ENCODE measurements at places on chromosomes 12 and 14.

- DNase-seq = no peak
Measured at GRCh38 chr12:69046920-69047319, 113.9 kb upstream of the CPM start.

GRCh38 chr12:100249941-100250340, 16.9 kb downstream of the DEPDC4 start:
- DNase-seq = no peak

- no peak for DNase-seq
Measured at GRCh38 chr14:73266317-73266716, 29.0 kb downstream of the PAPLN start.

DNA sequence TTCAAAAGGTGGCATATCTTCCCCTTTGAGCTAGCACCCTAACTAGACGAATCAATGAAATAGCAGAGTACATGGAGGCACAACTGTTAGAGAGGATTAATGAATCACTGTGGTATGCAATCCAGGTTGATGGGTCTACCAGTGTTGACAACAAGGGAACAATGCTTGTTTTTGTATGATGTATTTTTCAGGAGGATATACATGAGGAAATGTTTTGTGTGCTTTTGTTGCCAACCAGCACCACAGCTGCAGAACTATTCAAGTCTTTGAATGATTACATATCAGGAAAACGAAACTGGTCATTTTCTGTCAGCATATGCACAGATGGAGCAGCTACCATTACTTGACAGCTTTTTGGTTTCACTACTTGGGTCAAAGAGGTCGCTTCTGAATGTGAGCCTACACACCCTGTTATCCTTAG, 142.6 kb downstream of the GPHN start:
- DNase-seq = no peak

GRCh38 chr14:72962829-72963312, 36.6 kb downstream of the DCAF4 start:
- no peak for DNase-seq

GRCh38 chr12:15364221-15365160, 42.2 kb downstream of the PTPRO start:
- DNase-seq = no peak

GRCh38 chr12:79563021-79563740, 127.6 kb downstream of the PAWR start:
- DNase-seq = no peak

DNA sequence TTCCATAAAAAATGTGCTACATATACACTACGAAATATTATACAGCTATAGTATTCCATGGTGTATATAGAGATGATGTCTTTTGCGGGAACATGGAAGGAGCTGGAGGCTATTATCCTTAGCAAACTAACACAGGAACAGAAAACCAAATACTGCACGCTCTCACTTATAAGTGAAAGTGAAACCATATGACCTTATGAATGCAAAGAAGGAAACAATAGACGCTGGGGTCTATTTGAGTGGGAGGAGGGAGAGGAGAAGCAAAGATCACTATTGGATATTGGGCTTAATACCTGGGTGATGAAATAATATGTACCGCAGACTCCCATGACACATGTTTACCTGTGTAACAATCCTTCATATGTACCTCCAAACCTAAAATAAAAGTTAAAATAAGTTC, 142.8 kb downstream of the LRFN5 start:
- no peak for DNase-seq

DNA sequence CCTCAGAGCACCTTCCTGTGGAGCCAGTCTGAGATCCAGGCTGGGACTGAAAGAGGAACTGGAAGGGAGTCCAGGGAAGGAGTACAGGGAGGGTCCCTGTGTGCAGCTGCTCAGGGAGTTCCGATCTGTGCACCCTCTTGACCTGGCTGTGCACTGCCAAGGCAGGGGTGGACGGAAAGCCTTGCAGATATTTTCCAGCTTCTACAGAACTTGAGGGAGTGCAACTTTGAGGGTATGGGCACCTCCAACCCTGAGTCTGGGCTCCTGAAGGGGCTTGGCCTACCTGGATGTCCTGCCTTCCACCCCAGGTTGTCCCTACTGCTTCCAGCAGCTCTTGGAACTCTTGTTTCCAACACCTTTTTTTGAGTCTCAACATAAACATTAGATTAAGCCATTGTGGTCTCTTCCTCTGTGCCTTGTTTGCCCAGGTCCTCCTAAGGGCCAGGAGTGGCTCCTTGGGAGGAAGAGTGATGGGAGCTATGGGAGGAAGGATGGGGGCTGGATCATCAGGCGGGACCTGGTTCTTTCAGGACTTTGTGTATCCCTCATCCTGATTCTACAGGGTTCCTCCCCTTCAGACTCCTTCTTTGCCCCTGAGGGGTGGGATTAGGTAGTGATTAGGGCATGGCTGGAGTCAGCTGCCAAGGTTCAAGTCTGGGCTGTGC, 3.5 kb downstream of the KRT7 start:
- no peak for DNase-seq

- no peak for DNase-seq
Measured at GRCh38 chr12:54032627-54033100, at the start of gene HOXC5. Gene HOXC5 (plus strand): TSS chr12:54033050. CDS start chr12:54033123, 73 bp downstream.

DNA sequence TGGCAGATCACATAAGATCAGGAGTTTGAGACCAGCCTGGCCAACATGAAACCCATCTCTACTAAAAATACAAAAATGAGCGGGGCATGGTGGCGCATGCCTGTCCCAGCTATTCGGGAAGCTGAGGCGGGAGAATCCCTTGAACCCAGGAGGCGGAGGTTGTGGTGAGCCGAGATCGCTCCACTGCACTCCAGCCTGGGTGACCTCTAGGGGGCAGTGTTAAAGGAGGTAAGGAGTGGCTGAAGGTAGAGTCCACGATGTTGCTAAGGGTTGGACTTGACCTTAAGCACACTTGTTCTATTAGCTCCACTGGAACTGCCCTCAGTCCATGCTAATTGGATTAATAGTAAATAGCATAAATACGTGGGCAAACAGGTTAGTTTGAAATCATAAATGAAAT, 62.4 kb upstream of the PSMC1 start:
- no peak for DNase-seq

DNA sequence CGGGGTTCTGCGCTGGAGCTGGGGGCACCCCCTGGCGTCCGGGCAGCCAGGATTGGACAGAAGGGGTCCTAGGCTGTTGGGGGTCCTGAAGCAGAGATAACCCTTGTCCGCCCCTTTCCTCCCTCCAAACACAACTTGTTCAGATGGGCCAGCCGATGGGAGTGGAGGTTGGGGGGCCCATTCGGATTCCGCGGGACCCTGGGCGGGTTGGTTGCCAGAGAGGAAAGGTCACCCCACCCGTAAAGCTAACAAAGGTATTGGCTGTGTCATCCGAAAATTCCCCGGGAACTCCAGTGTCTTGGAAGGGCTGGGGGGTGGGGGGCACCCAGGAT, 1.3 kb downstream of the FAM222A start:
- no peak for DNase-seq

DNA sequence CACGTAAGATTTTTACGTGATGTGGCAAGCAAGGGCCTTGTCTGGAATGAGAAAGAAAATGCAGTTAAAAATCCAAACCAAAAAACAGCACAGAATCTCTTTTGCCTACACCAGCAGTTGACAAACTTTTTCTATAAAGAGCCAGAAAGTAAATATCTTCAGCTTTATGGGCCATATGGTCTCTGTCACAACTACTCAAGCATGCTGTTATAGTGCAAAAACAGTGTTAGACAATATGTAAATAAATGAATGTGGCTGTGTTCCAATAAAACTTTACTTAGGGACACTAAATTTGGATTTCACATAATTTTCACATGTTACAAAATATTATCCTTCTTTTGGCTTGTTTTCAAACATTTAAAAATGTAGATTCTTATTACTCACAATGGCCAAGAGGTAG, 6.2 kb upstream of the ELK3 start:
- no peak for DNase-seq

- no peak for DNase-seq
Measured at GRCh38 chr14:22448035-22448904, 140.8 kb downstream of the DAD1 start.

DNA sequence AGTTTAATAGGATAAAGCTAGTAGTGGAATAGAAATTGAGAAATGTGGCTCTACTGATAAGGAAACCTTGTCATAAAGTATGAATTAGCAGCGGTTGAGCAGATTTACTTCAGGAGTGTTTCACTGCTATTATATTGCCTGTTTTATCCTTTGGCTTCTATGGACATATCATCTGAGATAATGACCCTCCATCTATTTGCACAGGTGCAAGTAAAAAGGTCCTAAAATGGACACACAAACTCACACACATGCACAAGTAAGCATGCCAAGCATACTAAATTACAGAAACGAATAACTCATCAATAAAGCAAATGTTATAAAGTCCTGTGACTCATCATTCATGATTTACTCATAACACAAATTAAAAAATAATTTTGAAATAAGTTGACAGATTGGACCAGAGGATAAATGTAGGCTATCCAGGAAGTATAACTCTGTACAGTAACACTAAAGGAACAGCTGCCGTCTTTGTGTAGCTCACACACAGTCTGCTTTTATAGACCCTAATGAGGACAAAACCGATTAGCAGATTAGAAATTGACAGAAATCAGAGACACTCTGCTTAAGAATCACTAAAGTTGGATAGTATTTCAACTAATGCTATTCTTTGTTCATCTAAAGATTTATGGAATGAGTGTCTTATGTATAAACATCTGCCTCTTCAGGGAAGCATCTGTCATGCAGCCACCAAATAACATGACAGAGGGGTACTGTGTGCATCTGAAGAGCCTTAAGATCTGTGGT, 73.9 kb downstream of the SYT1 start:
- DNase-seq = no peak

DNA sequence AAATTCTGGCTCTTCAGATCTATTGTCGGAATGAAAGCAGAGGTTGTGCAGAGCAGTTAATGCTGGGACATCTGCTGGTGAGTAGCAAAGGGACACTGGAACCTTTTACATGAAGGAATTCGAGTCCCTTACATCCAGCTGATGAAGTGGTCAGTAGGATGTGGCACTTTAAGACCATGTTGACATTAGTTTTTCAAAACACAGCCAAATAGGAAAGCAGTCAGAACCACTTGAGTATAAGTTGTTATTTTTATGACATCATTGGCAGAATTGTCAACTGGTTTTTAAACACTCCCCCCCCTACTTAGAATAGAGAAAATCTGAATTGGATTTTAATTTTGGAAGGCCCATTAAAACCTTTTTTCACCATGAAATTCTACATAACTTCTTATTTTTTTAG, 46.8 kb upstream of the AMN start:
- no peak for DNase-seq

Data from osteocyte (in vitro differentiated cells).